T-cell (primary cell): ENCODE measurements at places on chromosomes 11 and 22. TPM values are rescaled to one million over a fixed set of nuclear protein-coding genes. Genes with fewer than 3 reads are reported as not detected.
A peak's percentile ranks its signal among the peaks of the same experiment; 100 is the strongest.

- DNase-seq: peak; percentile 76
- H3K4me1 ChIP-seq: peaks cover 41% of the 10 kb centered on the region
- H3K27ac ChIP-seq: no peak overlapping the region
- H3K27me3 ChIP-seq: peaks cover 3% of the 10 kb centered on the region
- H3K36me3 ChIP-seq: no peaks in the 10 kb centered on the region
- peak overlapping the region; percentile 49 for H3K4me3 ChIP-seq
Measured at GRCh38 chr11:118610773-118611432, 3.5 kb downstream of the PHLDB1 start.

DNA sequence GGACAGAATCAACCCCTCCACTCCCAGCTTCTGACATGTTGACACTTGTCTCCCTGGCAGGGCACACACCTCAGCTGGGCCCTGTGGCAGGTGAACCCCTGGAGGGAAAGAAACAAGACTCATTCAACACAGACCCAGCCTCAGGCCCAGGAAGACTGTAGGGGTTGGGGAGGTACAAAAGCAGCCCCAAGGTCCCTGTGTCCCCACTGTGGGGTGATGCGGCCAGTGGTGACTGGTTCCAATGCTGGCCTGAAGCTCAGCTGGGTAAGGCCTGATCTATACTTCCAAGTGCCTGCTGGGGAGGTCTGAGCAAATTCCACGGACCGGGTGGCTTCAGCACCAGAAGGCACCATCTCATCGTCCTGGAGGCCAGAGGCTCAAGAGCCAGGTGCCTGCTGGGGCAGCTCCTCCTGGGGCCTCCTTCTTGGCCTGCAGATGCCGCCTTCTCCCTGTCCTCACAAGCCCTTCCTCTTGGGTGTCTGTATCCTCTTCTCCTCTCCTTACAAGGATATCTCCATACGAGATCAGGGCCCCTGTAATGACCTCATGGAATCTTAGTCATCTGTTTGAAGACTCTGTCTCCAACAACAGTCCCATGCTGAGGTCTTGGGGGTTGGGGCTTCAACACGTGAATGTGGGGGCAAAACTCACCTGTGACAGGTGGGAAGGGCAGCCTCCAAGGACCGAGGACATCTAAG is 1492.1 kb downstream of the BRD1 start:
- no peaks in the 10 kb centered on the region for H3K27me3 ChIP-seq
- no peak overlapping the region for H3K27ac ChIP-seq
- H3K36me3 ChIP-seq: no peaks in the 10 kb centered on the region
- no peak overlapping the region for H3K4me3 ChIP-seq
- DNase-seq: no peak

The DGCR6 gene
- 13.7 TPM for total RNA-seq

- no peaks in the 10 kb centered on the region for H3K27me3 ChIP-seq
- H3K4me1 ChIP-seq: peaks cover 17% of the 10 kb centered on the region
- no peak overlapping the region for H3K4me3 ChIP-seq
- no peaks in the 10 kb centered on the region for H3K36me3 ChIP-seq
Measured at GRCh38 chr11:93659841-93660240, 1.6 kb upstream of the CEP295 start.

The RTN4R gene
- 3.0 TPM for total RNA-seq

DNA sequence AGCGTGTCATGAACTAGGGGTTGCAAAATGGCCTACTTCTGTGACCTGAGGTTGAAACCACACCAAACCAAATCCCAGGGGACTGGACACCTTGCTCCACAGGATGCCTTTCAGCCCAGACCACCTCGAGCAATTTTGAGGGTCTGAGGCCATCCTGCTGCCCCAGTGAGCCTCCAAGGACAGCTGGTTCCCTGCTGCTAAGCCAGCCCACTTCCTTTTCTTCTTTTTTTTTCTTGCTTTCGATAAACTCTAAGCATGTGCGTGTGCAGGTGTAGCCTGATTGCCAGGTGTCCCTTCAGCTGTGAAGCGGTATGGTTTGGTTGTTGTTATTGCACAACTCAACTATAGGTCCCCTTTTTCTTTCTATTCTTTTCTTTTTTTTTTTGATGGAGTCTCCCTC is 2.7 kb downstream of the CRYBB1 start:
- no peaks in the 10 kb centered on the region for H3K27me3 ChIP-seq
- H3K4me1 ChIP-seq: no peaks in the 10 kb centered on the region
- no peak overlapping the region for H3K4me3 ChIP-seq
- no peak for DNase-seq
- H3K27ac ChIP-seq: no peak overlapping the region
